ENCODE measurements at places on chromosomes 6 and 20.

DNA sequence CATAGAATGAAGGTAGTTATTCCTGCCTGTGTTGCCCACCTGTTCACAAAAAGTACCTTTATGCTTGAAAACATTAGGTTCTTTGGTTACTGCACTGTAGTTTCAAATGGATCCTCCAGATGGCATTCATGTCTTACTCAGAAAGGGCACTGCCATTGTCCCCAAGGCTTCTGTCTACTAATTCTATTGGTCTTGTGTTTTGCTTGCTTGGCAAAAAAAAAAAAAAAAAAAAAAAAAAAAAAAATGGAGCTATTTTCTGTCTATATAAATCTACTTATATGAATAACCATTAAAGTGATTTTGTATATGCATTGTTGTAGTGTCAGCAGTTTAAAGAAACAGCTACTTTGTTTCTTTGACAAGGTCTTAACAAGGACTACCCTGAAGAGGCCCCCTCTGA is 12.7 kb upstream of the EFHC1 start:
- DNase-seq: no peak

GRCh38 chr6:47034926-47035325 is 7.2 kb downstream of the ADGRF1 start:
- no peak for DNase-seq

- no peak for DNase-seq
Measured at GRCh38 chr20:21125072-21125848, 622 bp upstream of the KIZ start.

GRCh38 chr20:51608061-51608460 is 65.5 kb upstream of the NFATC2 start:
- no peak for DNase-seq

GRCh38 chr6:30818391-30818841 is 65.9 kb upstream of the DDR1 start:
- DNase-seq: no peak

All from suprapubic skin (tissue), 4 donors.